Vagina (tissue), 2 donors: ENCODE measurements at places on chromosomes 13 and 19.

- DNase-seq, result no peak
These were observed 126.2 kb upstream of the FNDC3A start for GRCh38 chr13:48849515-48849914.

DNA sequence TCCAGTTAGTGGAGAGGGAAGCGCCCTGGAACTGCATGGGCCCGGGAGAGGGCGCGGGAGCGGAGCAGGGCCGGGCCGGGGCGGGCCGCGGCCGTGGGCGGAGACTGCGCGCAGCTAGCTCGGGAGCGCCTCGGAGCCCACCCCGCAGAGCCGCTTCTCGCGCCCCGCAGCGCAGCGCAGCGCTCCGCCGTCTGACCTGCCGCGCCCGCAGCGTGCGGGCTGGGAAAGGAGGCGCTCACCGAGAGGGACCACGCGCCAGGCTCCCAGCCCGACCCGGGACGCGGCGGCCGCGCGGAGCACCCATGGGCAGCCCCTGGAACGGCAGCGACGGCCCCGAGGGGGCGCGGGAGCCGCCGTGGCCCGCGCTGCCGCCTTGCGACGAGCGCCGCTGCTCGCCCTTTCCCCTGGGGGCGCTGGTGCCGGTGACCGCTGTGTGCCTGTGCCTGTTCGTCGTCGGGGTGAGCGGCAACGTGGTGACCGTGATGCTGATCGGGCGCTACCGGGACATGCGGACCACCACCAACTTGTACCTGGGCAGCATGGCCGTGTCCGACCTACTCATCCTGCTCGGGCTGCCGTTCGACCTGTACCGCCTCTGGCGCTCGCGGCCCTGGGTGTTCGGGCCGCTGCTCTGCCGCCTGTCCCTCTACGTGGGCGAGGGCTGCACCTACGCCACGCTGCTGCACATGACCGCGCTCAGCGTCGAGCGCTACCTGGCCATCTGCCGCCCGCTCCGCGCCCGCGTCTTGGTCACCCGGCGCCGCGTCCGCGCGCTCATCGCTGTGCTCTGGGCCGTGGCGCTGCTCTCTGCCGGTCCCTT is at the start of gene MLNR:
Gene MLNR (plus strand): TSS at position 303 of the 820 bp plus-strand sequence. CDS start 0 bp downstream, at position 303.
- no peak for DNase-seq

DNA sequence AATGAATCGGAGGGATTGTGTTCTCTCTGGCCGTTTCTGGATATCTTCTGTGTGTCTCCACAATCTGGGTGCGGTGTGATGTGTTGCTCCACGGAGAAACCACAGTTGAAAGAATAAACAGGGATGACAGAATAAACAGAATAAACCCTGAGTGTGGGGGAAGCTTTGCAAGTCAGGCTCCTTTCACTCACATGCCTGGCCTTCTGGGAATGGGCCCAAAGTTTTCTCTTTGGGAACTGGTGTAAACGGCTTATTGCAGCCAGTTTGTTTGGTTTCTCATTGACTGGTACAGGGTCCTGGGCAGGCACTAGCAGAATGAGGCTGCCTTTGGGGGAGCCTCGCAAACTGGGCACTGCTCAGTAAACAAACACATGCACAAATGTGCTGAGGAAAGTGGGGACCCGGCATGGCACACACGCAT is 324.7 kb downstream of the DLEU7 start:
- DNase-seq, result no peak

DNA sequence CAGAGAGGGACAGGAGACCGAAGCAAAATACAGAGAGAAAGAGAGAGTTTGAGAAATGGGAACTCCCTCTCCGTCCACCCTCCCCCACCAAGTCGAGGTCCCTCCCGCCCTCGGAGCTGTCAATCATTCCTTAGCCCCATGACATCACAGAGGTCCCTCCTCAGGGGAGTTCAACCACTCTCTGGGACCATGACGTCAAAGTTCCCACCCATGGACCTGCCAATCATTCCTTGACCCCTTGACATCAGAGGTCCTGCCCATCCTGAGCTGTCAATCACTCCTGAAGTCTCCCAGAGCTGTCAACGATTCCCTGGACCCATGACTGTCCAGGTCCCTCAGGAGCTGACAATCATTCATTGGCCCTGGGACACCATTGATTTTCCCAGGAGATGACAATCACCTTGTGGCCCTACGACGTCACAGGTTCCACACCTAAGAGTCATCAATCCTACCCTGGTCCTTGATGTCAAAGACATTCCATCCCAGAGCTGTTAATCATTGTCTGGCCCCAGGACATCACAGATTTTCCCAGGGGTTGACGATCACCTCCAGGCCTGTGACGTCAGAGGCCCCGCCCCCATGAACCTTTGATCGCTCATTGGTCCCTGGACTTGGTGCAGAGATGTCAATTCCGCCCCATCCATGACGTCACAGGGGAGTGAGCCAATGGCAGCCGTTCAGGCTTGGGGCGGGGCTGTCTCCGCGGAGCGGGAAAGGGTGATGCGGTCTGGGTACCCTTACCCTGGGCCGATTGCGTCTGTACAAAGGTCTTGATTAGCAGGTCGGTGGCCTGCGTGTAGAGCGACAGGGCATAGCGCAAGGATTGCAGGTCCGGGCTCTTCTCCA is 61.7 kb downstream of the COLGALT1 start:
- DNase-seq, result no peak

DNA sequence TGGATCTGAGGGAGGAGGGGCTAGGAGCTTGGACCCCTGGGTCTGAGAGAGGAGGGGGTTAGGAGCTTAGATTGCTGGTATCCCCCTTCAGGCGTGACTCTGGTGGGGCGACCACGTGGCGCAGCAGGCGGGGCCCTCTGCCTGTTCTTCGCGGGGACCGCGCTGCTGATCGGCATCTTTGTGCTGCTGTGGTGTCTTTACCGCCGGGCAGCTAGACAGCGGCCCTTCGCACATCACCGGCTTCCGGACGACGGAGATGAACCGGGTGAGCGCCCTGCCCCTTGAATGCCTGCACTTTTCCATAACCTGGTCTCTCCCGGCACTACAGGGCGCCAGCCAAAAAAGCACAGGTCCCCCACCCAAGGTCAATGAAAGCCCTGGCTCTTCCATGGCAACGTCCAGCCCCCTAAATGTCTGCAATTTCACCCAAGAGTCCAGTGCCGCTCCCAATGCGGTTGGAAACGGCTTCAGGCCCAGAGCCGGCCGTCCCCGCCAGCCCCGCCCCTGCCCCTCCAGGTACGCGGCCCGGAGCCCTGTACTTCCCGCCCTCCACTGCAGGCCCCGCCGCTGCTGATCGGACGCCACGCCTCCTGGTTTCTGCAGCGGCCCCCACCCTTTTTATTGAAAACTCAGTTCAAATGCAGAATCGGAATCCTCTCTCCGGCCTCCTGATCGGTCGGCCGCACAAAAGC is 2.8 kb downstream of the GFY start:
- DNase-seq, result no peak

- no peak for DNase-seq
These were observed 575.6 kb downstream of the DIAPH3 start for GRCh38 chr13:59587971-59588716.
